ENCODE measurements at places on chromosomes 16 and 17.

DNA sequence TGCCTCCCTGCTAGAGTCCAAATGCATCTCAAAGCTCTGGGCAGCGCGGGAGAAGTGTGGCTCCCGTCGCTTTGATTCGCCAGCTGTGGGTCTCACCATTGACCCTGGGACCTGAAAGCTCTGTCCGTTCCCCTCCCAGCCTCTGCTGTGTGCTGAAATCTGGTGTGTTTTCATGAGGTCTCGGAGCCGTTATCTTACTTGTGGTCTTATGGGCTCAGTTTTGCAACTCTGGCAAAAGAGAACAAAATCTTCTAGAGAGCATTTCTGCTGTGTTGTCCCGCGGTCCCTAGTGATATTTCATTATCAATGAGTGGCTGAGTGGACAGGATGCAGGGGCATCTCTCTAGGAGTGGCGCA, 13.3 kb downstream of the CRISPLD2 start:
- DNase-seq: no peak

GRCh38 chr17:47741793-47742145, 8.7 kb downstream of the TBX21 start:
- DNase-seq: no peak

DNA sequence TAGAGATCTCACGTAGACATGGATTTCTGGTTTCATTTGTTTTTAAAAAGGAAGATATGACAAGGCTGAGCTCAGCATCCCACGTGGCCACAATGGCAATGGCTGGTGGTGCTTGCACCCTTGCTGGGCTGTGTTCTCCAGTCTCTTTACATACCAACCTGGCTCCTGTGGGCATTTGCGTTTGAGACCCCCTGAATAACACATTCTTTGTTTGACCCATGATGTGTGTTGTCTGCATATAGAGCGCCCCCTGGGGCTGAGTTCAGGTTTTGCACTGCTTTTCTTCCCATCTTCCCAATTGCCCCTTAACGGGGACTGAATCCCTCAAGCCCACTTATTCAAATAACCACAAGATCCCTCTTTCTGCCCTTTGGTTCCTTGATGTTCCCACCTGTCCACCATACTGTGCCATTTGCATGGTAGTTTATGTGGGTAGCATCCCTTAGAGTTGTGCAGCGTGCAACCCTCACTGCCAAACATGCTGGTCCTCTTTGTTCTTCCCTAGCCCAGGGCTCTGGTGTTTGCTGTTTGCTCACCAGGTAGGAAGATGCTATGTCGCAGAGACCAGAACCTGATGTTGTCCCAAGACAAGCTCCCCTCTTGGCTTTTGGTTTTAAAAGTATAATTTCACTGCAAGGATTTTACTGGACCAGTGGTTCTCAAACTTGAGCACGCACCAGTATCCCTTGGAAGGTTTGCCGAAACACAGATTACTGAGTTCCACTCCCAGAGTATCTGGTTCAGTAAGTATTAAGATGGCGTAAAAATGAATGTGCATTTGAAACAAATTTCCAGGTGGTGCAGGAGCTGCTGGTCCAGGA, 38.5 kb upstream of the NKD1 start:
- no peak for DNase-seq

DNA sequence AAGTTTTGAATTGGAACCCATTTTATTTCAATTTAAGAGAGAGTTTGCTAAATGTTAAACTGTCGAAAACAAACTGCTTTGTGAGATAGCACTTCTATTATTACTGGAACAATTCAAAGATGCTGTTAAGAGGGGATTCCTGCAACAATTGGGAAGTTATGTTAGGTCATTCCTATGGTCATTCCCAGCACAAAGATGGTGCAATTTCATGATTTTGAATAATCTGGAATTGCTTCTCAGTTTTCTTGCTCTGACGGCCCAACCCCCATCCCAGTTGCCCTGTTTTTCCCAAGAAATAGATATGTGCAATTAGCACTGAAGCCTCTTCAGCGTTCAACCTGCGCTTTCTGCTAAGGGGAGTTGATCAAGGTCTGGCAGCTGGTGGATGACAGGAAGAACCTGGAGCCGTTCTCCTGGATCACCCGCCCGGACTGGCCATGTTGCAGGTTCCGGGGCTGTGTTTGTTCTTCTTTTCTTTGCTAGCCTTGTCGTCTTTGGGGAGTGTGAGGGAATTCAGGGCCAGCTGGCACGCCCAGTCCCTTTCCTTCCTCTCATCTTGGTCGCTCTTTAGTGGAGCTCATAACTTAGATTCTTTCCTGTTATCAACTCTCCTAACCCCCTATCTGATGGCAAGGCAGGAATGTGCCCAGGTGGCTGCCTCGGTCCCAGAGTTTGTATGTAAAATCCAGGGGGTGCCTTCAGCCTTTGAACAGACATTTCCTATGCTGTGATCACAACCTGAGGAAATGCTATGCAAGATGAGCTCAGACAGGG, 29.0 kb upstream of the IRF8 start:
- no peak for DNase-seq

- no peak for DNase-seq
These were observed 631 bp downstream of the TRAF7 start for GRCh38 chr16:2155977-2156848.

DNA sequence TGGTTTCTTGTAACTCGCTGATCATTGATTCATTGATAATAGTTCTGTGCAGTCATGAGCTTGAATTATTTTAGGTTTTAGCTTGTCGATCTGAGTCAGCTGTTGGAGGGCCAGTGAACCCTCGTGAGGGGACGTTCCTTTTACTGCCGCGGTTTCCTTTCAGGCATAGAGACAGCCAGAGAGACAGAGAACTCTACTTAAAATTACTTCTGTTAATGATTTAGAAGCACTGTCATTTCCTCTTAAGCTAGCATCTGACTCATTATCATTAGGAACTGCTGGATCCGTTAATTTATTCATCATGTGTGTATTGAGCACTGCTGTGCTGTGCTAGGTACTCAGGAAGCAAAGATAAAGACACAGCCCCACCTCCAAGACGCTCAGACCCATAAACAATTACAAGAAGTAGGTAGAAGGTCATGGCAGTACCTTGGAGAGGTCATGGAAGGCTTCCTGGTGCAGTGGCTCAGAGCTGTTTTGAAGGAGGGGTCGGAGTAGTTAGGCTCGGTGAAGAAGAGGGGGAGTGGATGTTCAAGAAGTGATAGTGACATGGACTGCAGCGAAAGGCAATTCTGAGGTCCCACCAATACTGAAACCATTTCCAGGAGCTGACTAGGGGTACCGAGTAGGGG, 3.3 kb downstream of the PGS1 start:
- no peak for DNase-seq

GRCh38 chr17:4583782-4584100, 588 bp upstream of the SMTNL2 start:
- DNase-seq: no peak

DNA sequence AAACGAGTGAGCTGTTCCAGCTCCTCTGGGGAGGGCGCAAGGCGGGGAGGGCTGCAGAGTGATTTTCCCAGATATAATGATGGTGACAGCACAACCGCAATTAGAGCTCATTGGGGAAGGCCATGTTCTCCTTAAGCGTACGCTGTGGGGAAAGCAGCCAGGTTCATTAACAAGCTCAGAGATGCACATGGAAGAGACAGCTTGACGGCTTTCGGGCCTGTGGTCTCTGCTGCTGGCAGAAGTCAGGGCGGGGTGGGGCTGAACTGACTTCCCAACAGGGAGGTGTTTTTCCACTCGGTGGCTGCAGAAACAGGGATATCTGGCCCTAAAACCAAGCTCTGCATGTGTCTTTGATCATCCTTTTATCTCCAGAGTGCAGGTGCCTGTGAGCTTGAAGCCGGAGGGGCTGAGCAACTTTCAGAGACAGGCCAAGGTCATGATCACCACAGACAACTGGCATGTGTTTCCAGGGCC, 24.0 kb upstream of the CACNG1 start:
- DNase-seq: no peak

- no peak for DNase-seq
These were observed 29.3 kb downstream of the KIFC3 start for GRCh38 chr16:57773019-57773418.

DNA sequence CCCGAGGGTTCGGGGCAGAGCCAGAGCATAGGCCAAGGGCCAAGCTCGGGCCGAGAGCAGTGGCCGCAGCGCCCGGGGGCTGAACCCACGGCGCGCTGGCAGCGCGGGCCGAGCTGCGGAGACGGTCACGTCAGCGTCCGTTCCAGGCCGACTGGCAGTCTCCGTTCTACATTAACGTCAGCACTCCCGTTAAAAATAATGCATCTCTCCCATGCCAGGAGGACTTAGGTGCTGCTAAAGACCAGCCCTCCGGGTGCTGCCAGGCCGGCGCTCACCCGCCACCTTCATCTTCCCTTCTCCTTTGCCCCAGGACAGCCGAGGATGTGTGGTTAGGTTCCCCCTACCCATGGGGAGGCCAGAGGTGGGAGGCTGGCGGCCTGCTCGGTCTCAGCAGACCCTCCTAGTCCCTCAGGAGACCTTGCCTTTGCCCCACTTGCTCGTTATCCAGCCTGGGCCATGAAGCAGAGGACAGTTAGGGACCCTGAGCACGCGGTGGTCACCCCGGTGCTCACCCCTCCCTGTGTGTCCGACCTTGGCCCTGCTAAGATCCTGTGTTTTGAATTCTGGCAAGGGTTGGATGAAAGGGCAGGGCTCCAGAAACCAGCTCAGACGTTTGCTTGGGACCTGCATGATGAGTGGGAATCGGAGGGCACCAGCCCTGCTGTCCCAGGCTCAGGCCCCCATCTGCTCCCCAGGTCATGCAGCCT, 572 bp downstream of the MPG start:
- no peak for DNase-seq

GRCh38 chr17:45146166-45146565, 2.1 kb upstream of the HEXIM1 start:
- no peak for DNase-seq

GRCh38 chr17:74272731-74273201, 1.3 kb upstream of the DNAI2 start:
- DNase-seq: no peak

- no peak for DNase-seq
These were observed 14.5 kb downstream of the TEX14 start for GRCh38 chr17:58677194-58677880.

DNA sequence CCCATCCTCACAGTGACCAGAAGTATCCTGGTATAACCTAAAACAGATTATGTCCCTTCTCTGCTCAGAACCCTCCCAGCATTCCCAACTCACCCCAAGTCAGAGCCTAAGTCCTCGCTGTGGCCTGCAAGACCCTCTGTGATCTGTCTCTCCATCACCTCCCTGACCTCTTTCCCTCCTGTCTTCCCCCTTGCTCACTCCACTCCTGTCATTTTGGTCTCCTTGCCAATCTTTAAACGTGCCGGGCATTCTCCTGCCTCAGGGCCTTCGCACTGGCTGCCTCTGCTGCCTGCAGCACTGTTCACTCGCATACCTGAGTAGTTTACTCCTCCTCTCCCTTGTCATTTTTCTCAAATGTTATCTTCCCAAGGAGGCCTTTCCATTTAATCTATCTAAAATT, 97.7 kb downstream of the GSG1L start:
- no peak for DNase-seq

- no peak for DNase-seq
These were observed 837 bp downstream of the DOC2B start for GRCh38 chr17:180381-181244.

DNA sequence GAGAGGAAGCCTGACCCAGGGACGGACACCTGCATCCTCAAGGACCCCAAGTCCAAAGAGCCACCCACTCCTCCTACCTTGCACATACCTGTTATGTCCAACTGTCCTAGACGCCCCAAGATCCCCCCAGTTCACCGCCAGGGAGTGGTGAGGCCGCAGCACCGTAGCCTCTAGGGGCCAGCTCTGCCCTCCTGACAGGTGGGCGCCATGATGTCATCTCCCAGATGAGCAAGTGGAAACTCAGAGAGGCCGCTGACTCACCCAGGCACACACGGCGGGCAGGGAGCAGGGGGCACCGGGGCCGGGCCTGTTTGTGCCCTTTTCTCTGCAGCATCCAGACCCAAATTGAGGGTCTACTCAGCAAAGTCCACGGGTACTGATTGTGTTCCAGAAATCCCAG, 4.8 kb upstream of the ZNF469 start:
- no peak for DNase-seq

DNA sequence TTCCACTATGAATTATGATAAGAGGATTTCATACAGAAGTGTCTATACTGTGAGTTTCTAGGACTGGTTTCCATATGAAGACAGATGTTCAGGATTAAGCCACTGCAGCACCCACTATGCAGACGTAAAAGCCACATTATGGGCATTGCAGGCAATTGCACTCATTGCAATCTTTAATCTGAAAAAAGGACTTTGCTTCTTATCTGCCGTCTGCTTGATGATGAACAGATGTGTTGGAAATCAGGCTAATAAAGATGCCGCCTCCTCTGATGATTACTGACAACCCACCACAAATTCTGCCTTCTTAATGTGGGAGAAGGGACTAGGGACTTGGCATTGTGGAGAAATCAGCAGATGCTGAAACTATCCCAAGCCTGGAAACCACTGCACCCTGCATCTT, 276.9 kb downstream of the IRF8 start:
- no peak for DNase-seq

GRCh38 chr17:51085150-51085805, 35.4 kb downstream of the SPAG9 start:
- no peak for DNase-seq

GRCh38 chr16:73400951-73401350, 353.0 kb upstream of the ZFHX3 start:
- no peak for DNase-seq

DNA sequence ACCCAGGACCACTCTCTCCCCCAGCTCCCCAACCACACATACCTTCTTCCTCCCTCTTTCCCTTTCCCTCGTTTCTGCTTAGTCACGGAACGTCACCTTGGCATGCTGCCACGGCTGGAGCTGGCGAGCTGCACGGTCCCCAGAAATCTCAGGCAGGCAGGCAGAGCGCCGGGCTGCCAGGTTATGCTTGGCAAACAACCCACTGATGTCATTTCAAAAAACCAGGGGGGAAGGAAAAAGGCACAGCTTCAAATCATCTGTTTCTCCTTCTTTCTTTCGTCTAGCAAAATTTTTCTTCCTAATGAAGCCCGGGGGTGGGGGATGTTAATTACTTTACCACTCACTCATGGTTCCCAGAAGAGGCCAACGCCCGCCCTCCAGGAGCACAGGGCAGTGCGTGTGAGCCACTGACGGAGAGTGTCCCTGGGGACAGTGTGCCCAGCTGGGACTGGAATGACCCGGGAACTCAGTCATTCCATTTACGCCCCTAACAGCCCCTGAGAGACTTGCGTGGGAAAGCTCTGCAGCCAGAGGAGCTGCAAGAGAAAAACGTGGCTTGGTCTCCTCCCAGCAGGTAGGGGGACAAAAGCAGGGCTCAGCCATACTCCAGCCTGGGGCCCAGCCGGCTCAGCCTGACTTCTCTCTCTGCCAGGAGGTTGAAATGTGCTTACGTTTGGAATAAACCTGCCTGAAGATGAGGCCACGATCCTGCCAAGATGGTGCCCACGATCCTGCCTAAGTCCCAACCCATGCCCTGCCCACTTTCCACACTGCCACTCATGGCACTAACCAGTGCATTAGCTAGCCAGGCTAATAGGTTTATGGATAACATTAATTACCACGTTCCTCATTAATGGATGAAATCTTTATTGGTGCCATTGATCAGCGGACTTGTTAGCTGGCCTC, 198.9 kb downstream of the ZFHX3 start:
- peak; percentile 84 for DNase-seq

GRCh38 chr17:76996741-76997694, 128.8 kb downstream of the MGAT5B start:
- DNase-seq: no peak

- no peak for DNase-seq
These were observed 43.8 kb upstream of the TOB1 start for GRCh38 chr17:50909765-50910605.
